ENCODE measurements at places on chromosomes 2 and 18. TPM values are rescaled to one million over a fixed set of nuclear protein-coding genes. Genes with fewer than 3 reads are reported as not detected.

Gene ALLC
- polyA plus RNA-seq = not detected

Gene THSD7B
- not detected for polyA plus RNA-seq

Gene C2orf78
- polyA plus RNA-seq = 0.45 TPM

Gene SCG2
- polyA plus RNA-seq = 1.5 TPM

Gene ARL4C
- polyA plus RNA-seq = not detected

Gene RIT2
- polyA plus RNA-seq = not detected

Gene IL18R1
- polyA plus RNA-seq = 3.7 TPM

- H3K4me3 ChIP-seq = no peak overlapping the region
- DNase-seq = no peak
- H3K27me3 ChIP-seq = no peaks in the 10 kb centered on the region
- no peak overlapping the region for H3K27ac ChIP-seq
- no peaks in the 10 kb centered on the region for H3K4me1 ChIP-seq
Measured at GRCh38 chr2:177816766-177817165, 255.8 kb downstream of the PDE11A start.

GRCh38 chr2:44324971-44325426 is 36.3 kb downstream of the PREPL start:
- peak overlapping the region; percentile 33 for H3K27ac ChIP-seq
- H3K27me3 ChIP-seq = no peaks in the 10 kb centered on the region
- H3K36me3 ChIP-seq = peaks cover 66% of the 10 kb centered on the region
- DNase-seq = peak; percentile 53
- H3K4me3 ChIP-seq = no peak overlapping the region

DNA sequence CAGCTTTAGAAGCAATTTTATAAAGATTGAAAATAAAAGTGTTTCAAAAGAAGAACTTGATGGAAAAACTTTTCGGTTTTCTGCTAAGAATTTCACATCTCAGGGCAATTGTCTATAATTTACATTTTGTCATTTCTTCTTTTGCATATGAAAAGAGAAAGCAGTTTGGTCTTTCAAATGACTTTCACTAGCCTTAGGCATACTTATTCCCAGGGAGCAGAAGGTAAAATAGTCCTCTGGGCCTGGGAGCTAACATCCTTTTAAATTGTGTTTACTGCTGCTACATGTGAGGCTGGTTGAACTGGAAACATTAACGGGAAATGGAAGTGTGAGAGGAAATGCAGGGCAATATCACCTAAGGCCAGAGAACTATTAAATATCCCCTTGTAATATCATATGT is 37.1 kb downstream of the MYO3B start:
- no peak for DNase-seq
- no peak overlapping the region for H3K4me3 ChIP-seq
- H3K4me1 ChIP-seq = no peaks in the 10 kb centered on the region
- H3K36me3 ChIP-seq = no peaks in the 10 kb centered on the region
- no peak overlapping the region for H3K27ac ChIP-seq

GRCh38 chr2:147789720-147790119 is 55.1 kb upstream of the ACVR2A start:
- H3K27ac ChIP-seq = no peak overlapping the region
- H3K27me3 ChIP-seq = no peaks in the 10 kb centered on the region
- no peak overlapping the region for H3K4me3 ChIP-seq

DNA sequence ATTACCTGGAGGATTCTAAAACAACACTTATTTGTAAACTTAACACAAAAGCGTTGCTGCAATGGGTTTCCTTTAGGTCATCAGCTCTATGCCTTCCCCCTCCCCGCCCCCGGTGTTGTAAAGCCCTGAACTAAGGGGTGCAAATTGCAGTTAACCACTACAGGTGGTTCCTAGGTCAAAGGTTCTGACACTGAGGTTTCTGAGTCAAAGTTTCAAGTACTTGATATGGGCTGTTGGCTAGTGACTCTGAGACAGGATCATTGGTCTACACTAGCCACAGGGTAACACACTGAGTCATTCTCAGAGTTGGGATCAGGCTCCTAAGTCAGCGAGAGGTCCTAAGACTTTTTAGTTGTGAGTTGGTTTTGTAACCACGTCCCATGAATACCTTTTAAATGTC is 15.4 kb downstream of the IL1B start:
- DNase-seq = no peak
- H3K4me3 ChIP-seq = no peak overlapping the region
- H3K4me1 ChIP-seq = no peaks in the 10 kb centered on the region
- no peaks in the 10 kb centered on the region for H3K27me3 ChIP-seq

- H3K36me3 ChIP-seq = no peaks in the 10 kb centered on the region
- no peaks in the 10 kb centered on the region for H3K27me3 ChIP-seq
- DNase-seq = no peak
- H3K4me1 ChIP-seq = no peaks in the 10 kb centered on the region
- no peak overlapping the region for H3K4me3 ChIP-seq
Measured at GRCh38 chr2:223469270-223470046, 132.7 kb downstream of the SCG2 start.

- H3K4me1 ChIP-seq = no peaks in the 10 kb centered on the region
- no peaks in the 10 kb centered on the region for H3K27me3 ChIP-seq
- no peak for DNase-seq
- H3K4me3 ChIP-seq = no peak overlapping the region
- H3K27ac ChIP-seq = no peak overlapping the region
Measured at GRCh38 chr2:208584378-208584985, 177.9 kb downstream of the PTH2R start.

- DNase-seq = no peak
- H3K27me3 ChIP-seq = peaks cover 84% of the 10 kb centered on the region
- H3K4me3 ChIP-seq = no peak within 1 kb of the TSS
- no peaks in the 10 kb centered on the region for H3K36me3 ChIP-seq
- no peak within 1 kb of the TSS for H3K27ac ChIP-seq
- H3K4me1 ChIP-seq = no peaks in the 10 kb centered on the region
Measured at GRCh38 chr2:127675331-127676261, at the start of gene LIMS2. Gene LIMS2, minus strand, starts transcription at chr2:127675530. Its CDS starts 506 bp downstream, at chr2:127675024.

DNA sequence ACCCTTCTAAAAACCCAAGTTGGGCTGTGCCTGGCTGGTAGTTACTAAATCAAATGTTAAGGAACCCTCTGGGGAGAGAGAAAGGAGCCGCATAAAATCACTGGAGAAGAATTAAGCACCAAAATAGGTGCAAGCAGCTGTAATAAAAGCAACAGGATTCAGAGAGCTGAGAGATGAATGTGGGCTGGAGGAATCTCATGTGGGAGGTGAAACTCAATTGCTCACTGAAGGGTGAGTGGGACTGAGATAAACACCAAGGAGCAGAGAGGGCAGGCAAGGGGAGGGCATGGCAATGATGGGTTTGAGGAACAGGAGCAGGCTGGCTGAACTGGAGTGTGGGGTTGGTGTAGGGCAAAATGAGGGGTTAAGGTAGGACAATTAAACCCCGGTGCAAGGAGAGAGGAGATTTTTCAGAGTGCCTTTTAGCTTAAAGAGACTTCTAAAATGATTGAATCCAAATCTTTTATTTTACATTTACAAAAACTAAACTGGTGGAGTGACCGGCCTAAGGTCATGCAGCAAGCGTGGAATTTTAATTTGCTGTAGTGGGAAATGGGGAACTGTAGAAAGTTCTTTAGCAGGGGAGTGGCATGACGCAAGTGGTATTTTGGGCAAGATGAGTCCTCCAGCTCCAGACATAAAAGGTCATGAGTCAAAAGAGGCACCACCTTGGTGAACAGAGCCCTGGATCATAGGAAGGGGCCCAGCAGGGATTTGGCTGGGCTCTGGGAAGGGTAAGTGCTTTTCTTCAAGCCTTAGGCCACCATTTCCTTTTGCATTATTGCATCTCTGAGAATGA is 10.5 kb downstream of the PLB1 start:
- DNase-seq = no peak
- H3K36me3 ChIP-seq = no peaks in the 10 kb centered on the region
- peaks cover 5% of the 10 kb centered on the region for H3K4me1 ChIP-seq
- no peak overlapping the region for H3K27ac ChIP-seq
- H3K27me3 ChIP-seq = peaks cover 7% of the 10 kb centered on the region

DNA sequence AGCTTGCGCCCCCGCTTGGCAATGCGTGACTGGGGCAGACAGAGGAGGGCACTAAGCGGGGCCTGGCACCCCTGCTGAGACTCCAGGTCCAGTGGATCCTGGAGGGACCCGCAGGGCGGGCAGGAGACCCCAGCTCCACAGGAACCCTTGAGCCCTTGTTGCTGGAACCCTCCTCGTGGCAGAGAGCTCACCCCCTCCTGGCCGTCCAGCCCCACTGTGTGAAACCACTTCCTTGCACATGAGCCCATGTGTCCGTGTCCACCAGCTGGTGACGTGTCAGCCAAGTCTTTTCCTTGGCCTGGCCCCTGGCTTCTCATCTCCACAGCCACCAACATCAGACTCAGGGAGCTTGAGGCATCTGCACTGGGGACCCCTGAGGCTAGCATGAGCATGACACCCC is 38.0 kb downstream of the BIN1 start:
- H3K36me3 ChIP-seq = no peaks in the 10 kb centered on the region
- no peak overlapping the region for H3K4me3 ChIP-seq
- H3K27ac ChIP-seq = no peak overlapping the region
- H3K27me3 ChIP-seq = no peaks in the 10 kb centered on the region

DNA sequence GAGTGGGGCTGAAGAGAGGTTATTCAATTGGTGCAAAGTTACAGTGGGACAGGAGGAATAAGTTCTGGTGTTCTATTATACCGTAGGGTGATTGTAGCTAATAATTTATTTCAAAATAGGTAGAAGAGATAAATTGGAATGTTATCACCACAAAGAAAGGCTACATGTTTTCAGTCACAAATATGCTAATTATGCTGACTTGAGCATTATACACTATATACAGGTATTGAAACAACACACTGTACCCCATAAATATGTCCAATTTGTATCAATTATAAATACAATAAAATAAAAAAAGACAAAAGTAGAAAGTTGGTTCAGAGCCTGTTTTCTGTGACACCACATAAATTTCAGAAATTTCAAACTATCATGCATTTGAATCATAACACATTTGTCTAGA is 97.7 kb downstream of the CDH19 start:
- H3K4me3 ChIP-seq = no peak overlapping the region
- H3K36me3 ChIP-seq = no peaks in the 10 kb centered on the region
- no peaks in the 10 kb centered on the region for H3K4me1 ChIP-seq
- H3K27ac ChIP-seq = no peak overlapping the region
- no peak for DNase-seq
- no peaks in the 10 kb centered on the region for H3K27me3 ChIP-seq

- no peak overlapping the region for H3K4me3 ChIP-seq
- no peak overlapping the region for H3K27ac ChIP-seq
- H3K27me3 ChIP-seq = no peaks in the 10 kb centered on the region
- H3K4me1 ChIP-seq = peaks cover 44% of the 10 kb centered on the region
- H3K36me3 ChIP-seq = peaks cover 6% of the 10 kb centered on the region
Measured at GRCh38 chr2:69948032-69948962, 13.1 kb downstream of the ASPRV1 start.

- no peak overlapping the region for H3K27ac ChIP-seq
- DNase-seq = no peak
- peaks cover 5% of the 10 kb centered on the region for H3K27me3 ChIP-seq
Measured at GRCh38 chr18:59659508-59660170, 37.6 kb downstream of the CCBE1 start.

DNA sequence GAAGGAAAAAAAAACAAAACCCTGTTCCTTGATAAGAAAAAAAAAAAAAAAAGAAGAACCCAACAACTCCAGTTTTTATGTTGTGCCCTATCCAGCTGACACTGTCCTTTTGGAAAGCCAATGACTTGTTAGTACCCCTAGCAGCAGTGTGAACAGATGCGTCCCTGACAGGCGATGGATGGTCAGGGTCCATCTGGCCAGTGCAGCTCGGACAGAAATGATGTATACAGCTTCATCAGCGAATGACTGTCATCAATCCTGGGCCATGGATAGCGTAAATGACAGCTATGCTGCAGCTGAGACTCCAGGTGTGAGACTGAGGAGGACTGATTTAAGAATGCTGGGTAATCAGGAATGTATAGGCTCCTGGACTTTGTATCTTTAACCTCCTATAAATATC is 318.8 kb upstream of the FIGN start:
- H3K36me3 ChIP-seq = no peaks in the 10 kb centered on the region
- H3K4me1 ChIP-seq = no peaks in the 10 kb centered on the region
- H3K27ac ChIP-seq = no peak overlapping the region
- H3K4me3 ChIP-seq = no peak overlapping the region
- no peaks in the 10 kb centered on the region for H3K27me3 ChIP-seq
- no peak for DNase-seq

DNA sequence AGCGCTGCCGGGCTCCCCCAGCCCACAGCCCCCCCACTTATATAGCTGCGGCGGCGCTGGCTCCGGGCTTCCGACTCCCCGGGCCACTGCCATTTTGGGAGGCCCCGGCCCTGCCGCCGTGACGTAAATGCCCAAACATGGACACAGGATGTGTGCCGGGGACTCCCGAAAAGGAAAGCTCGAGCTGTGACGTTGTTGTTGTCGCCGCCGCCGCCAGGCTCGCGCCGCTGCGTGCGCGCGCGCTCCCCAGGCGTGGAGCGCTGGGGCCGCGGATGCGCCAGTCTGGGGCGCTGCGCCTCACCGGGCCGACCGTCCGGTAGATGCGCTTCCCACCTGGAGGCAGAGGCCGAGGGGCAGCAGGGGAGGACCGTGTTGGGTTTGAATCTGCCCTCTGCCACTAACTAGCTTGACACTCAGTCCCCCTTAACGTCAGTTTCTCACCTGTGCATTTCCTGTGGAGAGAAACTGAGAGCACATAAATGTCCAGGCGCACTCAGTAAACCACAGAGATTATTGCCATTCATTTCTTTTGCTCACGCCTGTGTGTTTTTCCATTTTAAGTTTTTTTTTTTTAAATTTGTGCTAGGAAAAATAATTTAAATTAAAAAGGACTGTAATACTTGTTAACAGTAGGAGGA is at the start of gene EGR4:
EGR4 (minus strand) TSS at position 15 of the 638 bp plus-strand sequence. CDS start 231 bp downstream, outside the sequence.
- H3K4me3 ChIP-seq = peak within 1 kb of the TSS; percentile 36
- no peaks in the 10 kb centered on the region for H3K4me1 ChIP-seq
- H3K27me3 ChIP-seq = peaks cover 5% of the 10 kb centered on the region
- no peaks in the 10 kb centered on the region for H3K36me3 ChIP-seq
- no peak within 1 kb of the TSS for H3K27ac ChIP-seq
- peak; percentile 66 for DNase-seq

- H3K27me3 ChIP-seq = no peaks in the 10 kb centered on the region
- H3K36me3 ChIP-seq = no peaks in the 10 kb centered on the region
- DNase-seq = no peak
- H3K4me1 ChIP-seq = no peaks in the 10 kb centered on the region
Measured at GRCh38 chr18:44437603-44438002, 243.1 kb upstream of the SETBP1 start.

GRCh38 chr2:9700109-9700495 is 69.3 kb upstream of the YWHAQ start:
- no peak overlapping the region for H3K27ac ChIP-seq
- H3K4me1 ChIP-seq = peaks cover 28% of the 10 kb centered on the region
- DNase-seq = no peak
- no peaks in the 10 kb centered on the region for H3K27me3 ChIP-seq
- no peak overlapping the region for H3K4me3 ChIP-seq
- no peaks in the 10 kb centered on the region for H3K36me3 ChIP-seq

DNA sequence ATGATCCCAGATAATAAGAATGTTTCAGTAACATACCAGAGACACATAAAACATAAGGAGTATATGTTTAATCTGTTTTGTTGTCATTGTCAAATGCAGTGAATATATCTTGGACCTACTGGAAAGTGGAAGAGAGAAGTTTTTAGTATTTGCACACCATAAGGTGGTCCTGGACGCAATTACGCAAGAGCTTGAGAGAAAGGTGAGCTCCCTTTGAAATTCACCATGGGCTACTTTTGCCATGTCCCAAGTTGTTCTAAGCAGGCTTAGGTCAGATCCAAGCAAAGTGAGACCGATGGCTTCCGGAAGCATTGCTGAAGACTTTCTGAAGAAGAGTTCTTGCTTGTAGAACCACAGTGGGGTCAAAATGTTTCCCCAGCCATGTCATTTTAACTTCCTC is 30.8 kb upstream of the RPL37A start:
- peaks cover 11% of the 10 kb centered on the region for H3K36me3 ChIP-seq
- DNase-seq = no peak
- H3K27ac ChIP-seq = no peak overlapping the region
- H3K4me3 ChIP-seq = no peak overlapping the region
- H3K27me3 ChIP-seq = no peaks in the 10 kb centered on the region
